Transverse colon (tissue), 4 donors: ENCODE measurements at places on chromosomes 7 and 10.
A peak's percentile ranks its signal among the peaks of the same experiment; 100 is the strongest.

DNA sequence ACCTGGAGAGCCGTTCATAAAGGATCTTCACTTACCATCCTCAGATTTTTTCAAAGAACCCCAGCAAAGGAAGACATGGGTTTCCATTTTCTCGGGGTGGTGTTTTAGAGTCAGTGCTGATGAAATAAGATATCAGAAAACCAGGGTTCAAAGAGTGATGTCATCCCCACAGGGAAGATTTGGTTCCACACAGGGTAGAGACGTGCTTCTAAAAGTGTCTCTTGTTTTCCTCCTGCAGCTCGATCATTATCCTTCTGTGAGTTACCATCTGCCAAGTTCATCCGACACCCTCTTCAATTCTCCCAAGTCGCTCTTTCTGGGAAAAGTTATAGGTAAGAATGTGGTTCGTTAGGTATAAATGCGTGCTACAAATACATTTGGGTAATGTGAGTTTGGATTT lies 323.8 kb upstream of the C7orf33 start:
- no peak overlapping the region for H3K27ac ChIP-seq
- DNase-seq: no peak
- no peaks in the 10 kb centered on the region for H3K4me1 ChIP-seq
- no peaks in the 10 kb centered on the region for H3K36me3 ChIP-seq
- no peak overlapping the region for H3K4me3 ChIP-seq

- no peaks in the 10 kb centered on the region for H3K36me3 ChIP-seq
- H3K4me1 ChIP-seq: no peaks in the 10 kb centered on the region
- peak; percentile 23 for DNase-seq
- H3K27me3 ChIP-seq: no peaks in the 10 kb centered on the region
- H3K27ac ChIP-seq: peak overlapping the region; percentile 68
Observed at GRCh38 chr10:10824591-10825148, 193.0 kb upstream of the CELF2 start.

DNA sequence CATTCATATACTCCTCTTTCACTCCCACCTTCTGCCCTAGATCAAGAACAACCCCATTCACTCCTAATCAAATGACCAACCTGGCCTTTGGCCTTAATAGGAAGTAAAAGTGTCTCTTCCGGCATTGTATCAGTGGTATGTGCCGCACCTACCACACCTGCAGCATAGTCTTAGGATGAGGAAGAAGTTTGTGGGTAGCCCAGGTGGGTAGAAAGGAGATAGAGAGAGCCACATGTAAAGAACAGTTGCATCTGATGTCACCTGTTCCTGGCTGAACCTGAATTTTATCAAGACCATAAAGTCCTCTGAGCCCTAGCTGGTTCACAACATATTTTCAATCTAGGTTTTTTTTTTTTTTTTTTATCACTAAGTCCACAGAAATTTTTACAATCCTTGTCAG lies 55.5 kb upstream of the PTPN12 start:
- no peak overlapping the region for H3K4me3 ChIP-seq
- peak overlapping the region; percentile 80 for H3K27ac ChIP-seq
- H3K36me3 ChIP-seq: no peaks in the 10 kb centered on the region
- no peaks in the 10 kb centered on the region for H3K27me3 ChIP-seq
- DNase-seq: peak; percentile 41
- no peaks in the 10 kb centered on the region for H3K4me1 ChIP-seq

DNA sequence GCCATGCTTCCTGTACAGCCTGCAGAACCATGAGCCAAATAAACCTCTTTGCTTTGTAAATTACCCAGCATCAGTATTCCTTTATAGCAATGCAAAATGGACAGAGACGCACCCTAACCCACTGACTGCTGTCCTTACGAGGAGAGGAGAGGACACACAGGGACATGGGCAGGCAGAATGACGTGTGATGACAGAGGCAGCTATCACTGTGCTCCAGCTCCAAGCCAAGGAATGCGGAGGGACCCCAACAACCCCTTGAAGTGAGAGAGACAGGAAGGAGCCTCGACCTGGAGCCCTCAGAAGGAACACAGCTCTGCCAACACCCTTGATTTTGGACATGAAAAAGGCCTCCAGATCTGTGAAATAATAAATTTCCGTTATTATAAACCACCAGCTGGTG lies 46.6 kb upstream of the EBF3 start:
- H3K27me3 ChIP-seq: peaks cover 6% of the 10 kb centered on the region
- no peak overlapping the region for H3K27ac ChIP-seq
- H3K36me3 ChIP-seq: no peaks in the 10 kb centered on the region
- no peak for DNase-seq
- no peaks in the 10 kb centered on the region for H3K4me1 ChIP-seq

DNA sequence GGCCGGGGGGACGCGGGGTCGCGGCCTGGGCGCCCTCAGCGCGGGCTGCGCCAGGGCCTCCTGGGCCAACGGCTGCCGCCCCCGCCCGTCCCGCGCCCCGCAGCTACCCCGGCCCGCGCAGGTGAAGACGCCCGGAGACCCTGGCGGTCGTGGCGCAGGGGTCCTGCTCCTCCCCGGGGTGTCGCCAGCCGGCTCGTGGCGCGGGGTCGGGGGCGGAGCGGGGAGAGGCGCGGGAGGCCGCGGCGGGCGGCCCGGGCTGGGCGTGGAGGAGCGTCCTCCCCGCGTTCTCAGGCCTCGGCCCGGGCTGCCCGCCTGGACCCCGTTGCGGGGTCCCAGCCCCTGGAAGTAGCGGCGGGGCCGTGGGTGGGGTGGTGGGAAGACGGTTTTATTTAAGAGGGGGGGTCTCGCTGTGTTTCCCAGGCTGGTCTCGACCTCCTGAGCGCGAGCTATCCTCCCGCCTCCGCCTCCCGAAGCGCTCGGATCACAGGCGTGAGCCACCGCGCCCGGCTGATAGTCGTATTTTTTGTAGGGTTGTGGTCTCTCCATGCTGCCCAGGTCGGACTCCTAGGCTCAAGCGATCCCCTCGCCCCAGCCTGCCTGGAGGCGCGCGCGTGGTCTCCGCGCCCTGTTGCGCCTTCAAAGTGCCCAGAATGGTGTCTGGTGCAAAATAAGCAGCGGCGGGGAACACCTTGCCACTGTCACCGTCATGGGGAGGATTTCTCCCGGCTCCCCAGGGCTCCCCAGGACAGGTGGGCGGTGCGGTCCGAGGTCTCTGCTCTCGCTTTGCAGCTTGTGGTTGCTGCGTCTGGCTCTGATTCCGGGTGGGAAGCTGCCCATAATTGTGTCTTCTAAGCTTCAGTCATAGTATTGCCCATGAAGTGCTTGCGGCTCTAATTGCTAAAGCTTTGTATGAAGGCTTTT lies 15.3 kb upstream of the SUN1 start:
- peak overlapping the region; percentile 98 for H3K4me3 ChIP-seq
- peak; percentile 37 for DNase-seq
- H3K4me1 ChIP-seq: peaks cover 56% of the 10 kb centered on the region
- H3K27me3 ChIP-seq: no peaks in the 10 kb centered on the region
- H3K36me3 ChIP-seq: no peaks in the 10 kb centered on the region
- H3K27ac ChIP-seq: peak overlapping the region; percentile 96

- no peak overlapping the region for H3K4me3 ChIP-seq
- DNase-seq: no peak
- peaks cover 89% of the 10 kb centered on the region for H3K27me3 ChIP-seq
- H3K4me1 ChIP-seq: peaks cover 12% of the 10 kb centered on the region
- H3K27ac ChIP-seq: no peak overlapping the region
Observed at GRCh38 chr7:1220977-1221745, 11.5 kb upstream of the UNCX start.

DNA sequence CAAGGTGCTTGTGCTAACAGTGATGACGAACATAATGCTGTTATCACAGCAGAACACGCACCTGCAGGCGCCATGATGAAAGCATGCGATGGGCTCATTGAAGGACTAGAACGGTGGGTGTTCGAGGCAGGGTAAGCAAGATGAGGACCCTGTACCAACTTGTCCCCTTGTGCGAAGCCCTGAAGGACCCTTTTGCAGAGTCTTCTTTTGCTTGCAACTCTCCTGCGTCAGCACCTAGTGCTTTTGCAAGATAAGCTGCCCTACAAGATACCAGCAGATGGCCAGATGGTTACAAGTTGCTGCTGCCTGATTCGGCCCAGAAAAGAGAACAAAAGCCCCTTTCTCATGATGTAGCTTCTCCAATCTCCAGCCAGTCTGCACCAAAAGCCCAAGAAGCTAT lies 4.2 kb upstream of the IL15RA start:
- no peak overlapping the region for H3K27ac ChIP-seq
- no peak overlapping the region for H3K4me3 ChIP-seq
- no peak for DNase-seq
- no peaks in the 10 kb centered on the region for H3K27me3 ChIP-seq
- H3K4me1 ChIP-seq: peaks cover 9% of the 10 kb centered on the region

DNA sequence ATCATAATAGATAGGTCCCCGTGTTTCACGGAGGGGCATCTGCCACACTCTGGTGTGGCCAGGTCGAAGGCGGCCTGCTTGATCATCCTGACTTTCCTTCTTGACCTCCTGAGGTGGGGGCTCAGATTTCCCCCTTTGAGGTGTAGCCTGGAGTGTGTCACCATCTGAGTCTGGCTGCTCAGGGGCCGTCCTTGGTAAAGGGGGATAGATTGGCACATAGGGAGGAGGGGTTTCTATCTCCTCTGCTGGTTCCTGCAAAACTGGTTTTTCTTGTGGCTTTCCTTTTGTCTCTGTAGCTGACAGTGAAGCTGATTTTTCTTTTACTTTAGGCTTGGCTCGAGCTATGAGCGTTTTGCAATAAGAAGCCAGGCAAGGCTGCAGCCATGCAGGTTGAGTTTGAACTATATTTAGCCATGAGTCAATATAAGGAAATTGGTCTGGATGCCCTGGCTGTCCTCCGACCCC lies 7.1 kb upstream of the ZNF117 start:
- H3K4me1 ChIP-seq: no peaks in the 10 kb centered on the region
- H3K36me3 ChIP-seq: peaks cover 12% of the 10 kb centered on the region
- H3K4me3 ChIP-seq: no peak overlapping the region
- H3K27ac ChIP-seq: no peak overlapping the region

DNA sequence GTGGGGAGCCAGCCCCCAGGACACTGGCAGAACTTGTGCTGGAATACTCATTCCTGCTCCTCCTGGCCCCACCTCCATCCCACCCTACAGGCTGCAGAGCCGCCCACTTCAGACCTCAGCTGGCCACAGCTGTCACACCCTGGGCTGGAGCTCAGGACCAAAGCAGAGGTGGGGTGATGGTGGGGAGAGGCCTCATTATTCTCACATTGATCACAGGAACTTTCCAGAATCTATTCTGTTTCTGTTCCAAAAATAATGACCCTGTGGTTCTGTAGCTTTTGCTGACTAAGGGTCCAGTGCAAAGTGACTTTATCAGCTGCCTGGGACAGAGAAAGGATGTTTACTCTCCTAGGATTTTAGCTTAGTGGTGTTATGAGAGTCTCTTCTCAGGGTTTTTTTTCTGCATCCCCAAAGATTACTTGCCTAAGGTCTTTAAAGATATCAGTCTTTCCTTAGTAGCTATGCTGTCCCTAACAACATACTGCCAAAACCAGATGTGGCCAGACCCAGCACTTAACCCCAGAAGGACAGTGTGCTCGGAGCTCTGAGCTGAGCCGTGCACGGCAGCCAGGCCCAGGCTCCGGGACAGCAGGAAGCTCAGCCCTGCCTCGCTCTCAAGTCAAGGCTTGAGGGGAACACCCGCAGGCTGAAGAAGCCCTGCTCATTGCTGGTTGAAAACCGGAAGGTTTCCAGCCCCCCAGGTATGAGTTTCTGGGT lies 223.3 kb downstream of the MLLT10 start:
- no peaks in the 10 kb centered on the region for H3K36me3 ChIP-seq
- H3K4me3 ChIP-seq: no peak overlapping the region
- no peak for DNase-seq
- no peaks in the 10 kb centered on the region for H3K27me3 ChIP-seq
